ENCODE measurements at places on chromosomes 11 and 22. TPM values are rescaled to one million over a fixed set of nuclear protein-coding genes. Genes with fewer than 3 reads are reported as not detected.

NTM gene
- 1.1 TPM for total RNA-seq

DNA sequence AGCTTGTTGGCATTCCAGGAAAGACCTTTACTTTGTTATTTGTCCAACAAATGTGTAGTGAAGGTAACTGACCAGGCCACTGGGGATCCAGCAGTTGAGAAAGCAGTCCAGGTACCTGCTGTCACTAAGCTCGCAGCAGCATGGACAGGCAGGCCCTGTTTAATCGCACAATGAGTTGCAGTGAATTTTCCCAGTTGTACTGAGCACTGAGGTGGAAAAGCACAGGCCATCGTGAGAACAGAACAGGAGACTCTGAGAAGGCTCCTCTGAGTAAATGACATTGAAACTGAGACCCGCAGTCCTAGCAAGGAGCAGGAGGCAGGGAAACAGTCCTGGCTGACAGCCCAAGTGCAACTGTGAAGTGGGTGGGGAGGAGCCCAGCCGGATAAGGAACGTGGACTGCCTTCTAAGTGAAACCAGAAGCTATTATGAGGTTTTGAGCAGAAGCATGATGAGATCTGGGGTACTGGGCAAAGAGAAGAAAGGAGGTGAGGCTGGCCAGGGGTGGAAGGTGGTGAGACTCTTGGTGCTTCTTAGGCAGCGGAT is 39.8 kb upstream of the CDON start:
- peak; percentile 94 for DNase-seq

GRCh38 chr22:46756097-46756496 is 6.4 kb upstream of the TBC1D22A start:
- DNase-seq = no peak

RASGRP2 gene
- total RNA-seq = 2.8 TPM

DNA sequence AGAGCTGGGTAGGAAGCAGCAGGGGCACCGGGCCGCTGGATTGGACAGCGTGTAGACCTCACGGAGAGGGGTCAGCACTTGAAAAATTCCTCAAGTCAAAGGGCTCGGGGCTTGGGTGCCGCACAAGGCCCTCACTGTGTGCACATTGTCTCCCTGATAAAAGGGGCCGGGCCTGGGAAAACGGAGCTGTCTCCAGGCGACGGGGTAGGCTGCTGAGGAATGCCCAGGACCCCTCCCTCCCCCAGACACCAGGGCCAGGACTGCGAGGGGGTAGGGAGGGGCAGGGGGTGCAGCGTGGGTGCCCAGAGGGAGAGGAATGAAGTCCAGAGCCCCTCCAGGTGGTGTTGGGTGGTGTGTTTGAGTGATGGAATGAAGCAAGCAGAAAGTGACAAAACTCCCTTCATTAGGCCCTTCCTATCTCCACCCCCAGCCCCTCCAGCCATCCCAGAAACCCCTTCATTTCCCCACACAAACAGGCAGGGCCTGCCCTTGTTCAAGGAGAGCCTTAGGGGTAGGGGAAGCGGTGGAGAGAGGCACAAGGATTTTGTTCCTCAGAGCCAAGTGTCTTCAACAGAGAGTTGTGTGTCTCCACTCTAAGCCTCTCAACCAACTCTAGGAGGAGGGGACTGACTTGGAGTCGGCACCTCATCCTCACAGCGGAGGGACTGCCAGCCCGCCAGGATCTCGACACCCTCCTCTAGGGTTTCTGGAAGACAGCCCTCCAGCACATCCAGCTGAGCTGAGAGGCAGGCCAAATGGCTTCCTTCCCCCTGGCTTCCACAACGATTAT is 63.9 kb downstream of the SYN3 start:
- no peak for DNase-seq

- DNase-seq = no peak
Measured at GRCh38 chr11:62988276-62988675, 3.5 kb upstream of the SLC22A6 start.

DNA sequence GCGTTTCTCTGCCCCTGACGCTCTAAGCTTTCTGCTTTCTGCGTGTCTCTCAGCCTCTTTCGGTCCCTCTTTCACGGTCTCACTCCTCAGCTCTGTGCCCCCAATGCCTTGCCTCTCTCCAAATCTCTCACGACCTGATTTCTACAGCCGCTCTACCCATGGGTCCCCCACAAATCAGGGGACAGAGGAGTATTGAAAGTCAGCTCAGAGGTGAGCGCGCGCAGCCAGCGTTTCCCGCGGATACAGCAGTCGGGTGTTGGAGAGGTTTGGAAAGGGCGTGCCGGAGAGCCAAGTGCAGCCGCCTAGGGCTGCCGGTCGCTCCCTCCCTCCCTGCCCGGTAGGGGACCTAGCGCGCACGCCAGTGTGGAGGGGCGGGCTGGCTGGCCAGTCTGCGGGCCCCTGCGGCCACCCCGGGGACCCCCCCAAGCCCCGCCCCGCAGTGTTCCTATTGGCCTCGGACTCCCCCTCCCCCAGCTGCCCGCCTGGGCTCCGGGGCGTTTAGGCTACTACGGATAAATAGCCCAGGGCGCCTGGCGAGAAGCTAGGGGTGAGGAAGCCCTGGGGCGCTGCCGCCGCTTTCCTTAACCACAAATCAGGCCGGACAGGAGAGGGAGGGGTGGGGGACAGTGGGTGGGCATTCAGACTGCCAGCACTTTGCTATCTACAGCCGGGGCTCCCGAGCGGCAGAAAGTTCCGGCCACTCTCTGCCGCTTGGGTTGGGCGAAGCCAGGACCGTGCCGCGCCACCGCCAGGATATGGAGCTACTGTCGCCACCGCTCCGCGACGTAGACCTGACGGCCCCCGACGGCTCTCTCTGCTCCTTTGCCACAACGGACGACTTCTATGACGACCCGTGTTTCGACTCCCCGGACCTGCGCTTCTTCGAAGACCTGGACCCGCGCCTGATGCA is at the start of gene MYOD1:
Gene MYOD1, plus strand, starts transcription at position 544 of the 910 bp plus-strand sequence. Its CDS starts 212 bp downstream, at position 756.
- no peak for DNase-seq

DNA sequence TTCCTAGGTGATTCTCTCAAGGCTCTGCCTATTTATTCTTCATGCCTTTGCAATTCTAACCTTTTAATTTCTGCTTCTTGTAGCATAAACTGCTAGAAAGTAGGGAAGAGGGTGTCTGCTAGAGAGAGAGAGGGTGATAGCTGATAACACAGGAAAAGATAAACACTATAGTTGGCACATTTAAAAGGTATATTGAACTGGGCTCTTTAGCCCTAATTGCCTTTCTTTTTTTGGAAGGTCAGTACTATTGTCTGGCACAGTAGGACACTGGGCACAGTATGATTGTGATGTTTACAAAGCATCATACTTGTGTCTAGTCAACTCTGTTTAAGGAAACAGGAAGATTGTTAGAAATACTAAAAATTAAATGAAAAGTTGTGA is 33.3 kb downstream of the TEAD1 start:
- DNase-seq = no peak

- no peak for DNase-seq
Measured at GRCh38 chr11:116730601-116731000, 42.2 kb downstream of the BUD13 start.

POU2AF3 gene
- total RNA-seq = 2.0 TPM

TRIM49D1 gene
- total RNA-seq = not detected

TBX10 gene
- total RNA-seq = not detected

TRIM5 gene
- 53.7 TPM for total RNA-seq

MAJIN gene
- total RNA-seq = not detected

DNA sequence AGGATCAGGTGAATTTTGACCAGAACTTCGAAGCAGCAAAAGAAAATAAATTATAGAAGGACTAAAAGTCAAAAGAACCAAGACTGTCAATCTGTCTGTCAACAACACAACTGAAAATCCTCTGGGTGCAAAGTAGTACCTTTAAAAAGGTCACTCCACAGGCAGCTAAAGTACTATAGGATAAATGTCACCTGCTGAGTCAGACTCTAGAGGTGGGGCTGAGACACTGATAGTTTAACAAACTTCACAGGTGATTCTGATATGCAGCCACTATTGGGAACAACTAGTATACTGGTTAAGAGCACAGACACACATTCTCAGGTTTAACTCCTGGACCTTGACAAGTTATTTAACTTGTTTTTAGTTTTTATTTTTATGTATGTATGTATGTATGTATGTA is 107.3 kb downstream of the FCHSD2 start:
- DNase-seq = no peak

APOBEC3H gene
- total RNA-seq = 0.67 TPM

GRCh38 chr11:35541621-35542375 is 16.4 kb upstream of the PAMR1 start:
- no peak for DNase-seq

DNA sequence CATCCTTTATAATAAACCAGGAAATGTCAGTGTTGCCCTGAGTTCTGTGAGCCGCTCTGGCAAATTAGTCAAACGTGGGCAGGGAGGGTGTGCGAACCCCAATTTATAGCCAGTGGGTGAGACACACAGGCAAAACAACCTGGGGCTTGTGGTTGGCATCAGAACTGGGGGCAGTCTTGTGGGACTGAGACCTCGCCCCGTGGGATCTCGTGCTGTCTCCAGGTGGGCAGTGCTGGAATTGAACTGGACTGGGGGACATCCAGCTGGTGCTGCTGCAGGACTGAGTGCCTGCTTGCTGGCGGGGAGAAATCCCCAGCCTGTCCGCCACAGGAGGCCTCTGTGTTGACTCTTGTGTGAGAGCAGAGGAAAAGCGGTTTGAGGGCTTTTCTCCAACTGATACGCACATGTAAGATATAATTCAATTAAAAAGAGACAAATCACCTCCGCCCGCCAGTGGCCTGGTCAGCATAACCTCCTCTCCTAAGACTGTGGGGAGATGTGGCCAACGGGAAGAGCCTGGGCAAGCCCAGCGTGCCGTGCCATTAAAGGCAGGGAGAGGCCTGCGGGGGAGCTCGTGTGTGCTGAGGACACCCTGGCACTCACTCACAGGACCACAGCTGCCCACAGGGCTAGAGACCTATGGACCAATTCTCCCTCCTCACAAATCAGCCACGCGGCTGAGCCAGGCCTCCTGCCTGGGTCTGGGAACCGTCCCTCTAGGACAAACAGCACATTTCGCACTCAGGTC is 18.4 kb downstream of the SULT4A1 start:
- no peak for DNase-seq

CCDC134 gene
- total RNA-seq = 14.4 TPM

GRCh38 chr22:47111626-47112581 is 349.5 kb downstream of the TBC1D22A start:
- DNase-seq = no peak

SMDT1 gene
- total RNA-seq = 25.2 TPM

GRCh38 chr11:35277827-35278226 is 138.9 kb downstream of the CD44 start:
- DNase-seq = no peak
